ENCODE measurements at places on chromosomes 7 and 10.

- DNase-seq, result no peak
Measured at GRCh38 chr7:97470726-97471125, 261.2 kb upstream of the TAC1 start.

DNA sequence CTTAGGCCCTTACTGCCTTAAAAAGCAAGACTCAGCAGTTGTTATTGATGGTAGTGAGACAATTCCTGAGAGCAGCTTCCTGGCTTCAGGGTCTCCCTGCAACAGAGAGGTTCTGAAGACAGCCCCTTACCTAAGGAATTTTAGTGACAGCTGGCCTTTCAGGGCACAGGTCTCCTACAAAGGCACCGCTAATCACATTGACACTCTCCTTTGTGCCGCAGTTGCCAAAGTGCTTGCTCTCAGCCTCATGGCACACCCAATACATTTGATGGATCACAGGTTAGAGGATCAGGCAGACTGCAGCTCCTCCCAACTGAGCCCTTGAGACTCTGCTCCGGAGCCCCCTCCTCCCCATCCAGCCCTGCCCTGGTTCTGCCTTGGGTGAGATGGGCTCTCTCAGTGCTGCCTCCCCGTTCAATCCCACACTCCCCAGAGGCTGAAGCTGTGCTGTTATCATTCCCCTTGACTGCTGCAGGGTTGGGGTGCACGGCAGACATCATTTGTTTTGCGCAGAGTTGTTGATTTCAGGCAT, 198.2 kb downstream of the EMX2 start:
- DNase-seq, result no peak

- DNase-seq, result no peak
Measured at GRCh38 chr7:72438491-72438890, 26.4 kb upstream of the CALN1 start.

GRCh38 chr7:93890464-93891068, at the start of gene TFPI2:
TFPI2 (minus strand) TSS chr7:93890753; CDS start chr7:93890678, 75 bp downstream.
- no peak for DNase-seq

- DNase-seq, result no peak
Measured at GRCh38 chr10:99353182-99353581, 24.0 kb downstream of the CNNM1 start.

DNA sequence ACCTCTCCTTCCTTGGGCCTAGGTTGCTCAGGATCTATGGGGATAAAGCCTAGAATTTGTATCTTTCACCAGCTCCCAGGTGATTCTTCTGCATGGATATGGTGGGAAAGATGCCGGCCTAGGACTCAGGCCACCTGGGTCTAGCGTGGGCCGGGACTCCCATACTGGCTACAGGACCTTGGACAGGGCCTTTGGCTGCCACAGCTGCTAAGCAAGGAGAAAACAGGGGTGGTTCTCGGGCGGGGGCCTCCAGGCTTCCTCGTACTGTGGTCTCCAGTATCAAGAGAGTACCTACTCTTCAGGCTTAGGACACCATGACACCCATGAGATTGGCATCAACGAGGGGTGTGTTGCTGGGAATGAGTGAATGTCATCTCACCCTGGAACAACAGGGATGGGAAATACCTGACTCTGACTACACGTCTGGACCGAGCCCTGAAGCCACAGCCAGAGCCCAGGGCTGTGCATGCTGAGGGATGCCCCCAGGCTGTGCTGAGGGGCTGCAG, 120.3 kb upstream of the ADAM12 start:
- no peak for DNase-seq

DNA sequence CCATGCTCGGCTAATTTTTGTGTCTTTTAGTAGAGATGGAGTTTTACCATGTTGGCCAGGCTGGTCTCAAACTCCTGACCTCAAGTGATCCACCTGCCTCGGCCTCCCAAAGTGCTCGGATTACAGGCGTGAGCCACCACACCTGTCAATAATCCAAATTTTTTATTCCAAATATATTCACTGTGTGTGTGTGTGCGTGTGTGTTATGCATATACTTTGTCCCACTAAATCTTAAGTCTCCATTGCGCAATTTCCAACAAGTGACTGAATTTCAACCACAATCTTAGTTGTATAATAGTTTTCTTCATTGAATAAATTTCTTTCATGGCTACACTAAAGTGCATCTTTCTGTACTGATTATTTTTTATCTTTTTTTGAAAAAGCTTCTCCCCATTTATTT, 2.7 kb downstream of the KRIT1 start:
- DNase-seq, result no peak

DNA sequence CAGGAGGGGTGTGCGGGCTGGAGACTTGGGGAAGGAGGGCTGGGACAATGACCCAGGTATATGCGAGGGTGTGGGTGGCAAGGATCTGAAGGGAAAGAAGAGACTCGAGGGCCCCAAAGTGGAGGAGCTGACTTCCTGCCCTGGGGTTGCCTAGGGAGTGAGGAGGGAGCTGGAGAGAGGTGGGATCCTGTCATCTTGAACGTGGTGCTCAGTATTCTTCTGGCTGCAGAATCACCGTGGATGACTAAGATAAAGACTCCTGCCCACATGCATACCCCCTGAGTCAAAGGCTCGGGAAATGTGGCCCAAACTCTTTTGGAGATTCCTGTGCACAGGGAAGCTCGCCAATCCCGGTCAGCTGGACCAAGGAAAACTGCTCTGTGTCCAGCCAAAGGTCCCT, 31.2 kb downstream of the COL17A1 start:
- DNase-seq, result no peak

- DNase-seq, result peak; percentile 67
Measured at GRCh38 chr10:124722798-124723783, 21.1 kb downstream of the FAM53B start.

DNA sequence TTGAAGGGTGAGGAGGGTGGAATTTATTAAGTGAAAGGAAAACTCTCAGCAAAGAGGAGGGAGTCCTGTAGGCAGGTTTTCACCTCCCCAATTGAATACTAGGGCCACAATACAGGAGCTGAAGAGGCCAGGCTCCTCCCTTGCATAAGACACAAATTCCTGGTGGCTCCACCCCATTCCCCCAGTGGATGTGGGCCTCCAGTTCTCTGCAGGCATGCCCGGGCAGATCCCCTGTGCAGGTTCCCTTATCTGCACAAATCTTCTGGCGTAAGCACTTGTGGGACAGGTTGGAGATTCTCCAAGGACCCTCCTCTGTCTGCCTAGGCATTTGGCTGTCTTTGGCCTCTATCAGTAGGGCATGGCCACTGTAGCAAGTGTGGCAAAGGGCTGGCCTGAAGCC, 847.1 kb upstream of the MBL2 start:
- no peak for DNase-seq

DNA sequence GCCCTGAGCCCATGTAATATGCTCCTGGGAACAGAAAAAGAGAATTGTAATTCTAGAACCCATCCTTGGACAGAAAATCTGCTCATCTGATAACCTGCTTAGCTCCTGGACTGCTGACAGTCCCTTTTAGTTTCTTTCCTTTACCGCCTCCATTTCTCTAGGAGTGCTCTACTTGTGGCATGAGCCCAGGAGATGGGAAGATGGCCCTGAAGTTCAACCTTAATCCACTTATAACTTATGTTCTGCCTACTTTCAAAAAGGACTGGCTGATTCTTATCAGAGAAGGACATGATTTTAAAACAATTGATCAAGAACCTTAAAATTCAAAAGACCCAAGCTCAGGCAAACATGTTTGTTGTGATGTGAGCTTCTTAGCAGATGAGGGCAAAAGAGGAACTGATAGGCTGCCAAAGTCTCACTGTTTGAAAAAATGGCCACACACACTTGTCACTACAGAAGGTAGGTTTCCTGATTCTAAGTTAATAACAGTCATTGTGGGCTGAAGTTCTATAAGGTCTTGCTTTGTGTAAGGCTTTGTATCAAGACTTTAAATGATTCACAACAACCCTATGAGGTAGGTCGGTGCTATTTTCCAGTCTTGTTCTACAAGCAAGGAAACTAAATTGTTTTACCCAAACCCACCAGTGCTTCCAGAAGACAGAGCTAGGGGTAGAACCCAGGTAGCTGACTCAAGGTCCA, 94.3 kb upstream of the AFAP1L2 start:
- no peak for DNase-seq

- DNase-seq, result no peak
Measured at GRCh38 chr10:69800109-69800508, 1.6 kb upstream of the COL13A1 start.

DNA sequence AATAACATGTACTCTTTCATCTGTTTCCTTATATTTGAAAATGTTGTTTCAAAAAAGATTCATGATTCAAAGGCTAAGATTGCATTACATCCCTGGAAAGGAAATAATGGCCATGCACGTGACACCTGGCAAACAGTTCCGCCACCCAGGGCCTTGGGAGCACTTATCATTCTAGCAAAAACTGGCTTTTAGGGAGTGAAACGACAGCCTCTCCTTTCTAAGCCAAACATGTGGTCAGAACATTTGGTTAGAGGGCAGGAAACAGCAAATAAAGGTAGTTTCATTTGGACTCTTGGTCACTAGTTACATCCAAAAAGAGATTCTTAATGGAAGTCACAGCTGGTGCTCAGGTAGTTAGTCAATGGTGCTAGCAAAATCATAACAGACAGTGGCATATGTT, 83.5 kb downstream of the FAS start:
- DNase-seq, result no peak

GRCh38 chr7:43698460-43699255, 30.7 kb downstream of the COA1 start:
- DNase-seq, result no peak

DNA sequence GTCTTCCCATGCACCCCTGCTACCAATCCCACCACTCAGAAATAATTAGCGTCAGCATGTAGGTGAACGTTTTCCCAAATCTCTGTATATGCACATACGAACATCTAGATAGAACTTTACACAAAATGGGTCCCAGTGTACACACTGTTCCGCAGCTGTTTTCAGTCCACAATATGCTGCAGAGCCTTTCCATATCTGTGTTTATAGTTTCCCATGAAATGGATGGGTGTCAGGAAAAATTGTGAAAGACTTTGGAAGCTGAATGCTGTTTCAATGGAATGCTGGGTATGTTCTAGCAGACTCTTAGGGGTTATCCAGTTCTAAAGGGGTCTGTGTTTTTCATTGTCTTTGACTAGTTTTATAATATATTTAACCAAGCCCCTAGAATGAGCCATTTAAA, 13.8 kb downstream of the GRK5 start:
- no peak for DNase-seq

GRCh38 chr10:34808801-34809745, 6.0 kb downstream of the PARD3 start:
- DNase-seq, result no peak

GRCh38 chr10:99850767-99851340, 68.4 kb downstream of the ABCC2 start:
- DNase-seq, result no peak
